Activated CD4-positive, alpha-beta T cell treated with anti-CD3 and anti-CD28 coated beads, Interleukin-2, amount 10 ng/mL, durations not matched to agents 7 days and 5 days (primary cell): ENCODE measurements at places on chromosomes 3 and 15. TPM values are rescaled to one million over a fixed set of nuclear protein-coding genes. Genes with fewer than 3 reads are reported as not detected.

DNA sequence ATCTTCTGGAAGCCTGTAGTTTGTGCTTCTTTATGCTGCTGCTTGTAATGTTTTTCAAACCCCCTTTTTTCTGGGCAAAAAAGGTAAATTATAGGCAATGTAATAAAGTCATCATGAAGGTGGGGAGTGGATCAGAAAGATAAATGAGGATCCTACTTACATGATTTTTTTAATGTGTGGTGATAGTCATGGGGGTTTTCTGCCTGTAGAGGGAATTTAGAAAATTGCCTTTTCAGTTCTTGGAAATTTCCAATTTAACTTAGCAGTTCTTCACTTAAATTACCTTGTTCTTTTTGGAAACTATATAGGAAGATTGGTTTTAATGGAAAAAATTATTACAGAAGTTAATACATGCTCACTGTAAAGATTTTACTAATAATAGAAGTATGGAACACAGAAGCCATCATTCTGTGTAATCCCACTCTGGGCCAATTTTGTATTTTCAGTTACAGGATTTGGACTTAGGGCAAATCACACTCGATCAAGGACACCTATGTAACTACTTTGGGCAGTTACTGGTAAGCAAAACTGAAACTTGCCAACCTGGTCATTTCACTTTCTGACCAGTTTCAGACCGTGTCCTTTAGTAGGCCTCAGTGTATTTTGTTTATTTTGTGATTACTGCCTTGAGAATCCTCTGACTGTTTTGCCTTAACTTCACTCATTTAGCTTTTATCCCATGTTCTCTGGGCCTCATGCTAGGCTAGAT is 10.5 kb upstream of the SCAANT1 start:
- H3K4me3 ChIP-seq: no peak overlapping the region
- H3K4me1 ChIP-seq: peaks cover 25% of the 10 kb centered on the region
- no peaks in the 10 kb centered on the region for H3K27me3 ChIP-seq
- no peak for DNase-seq
- no peak overlapping the region for H3K27ac ChIP-seq

GRCh38 chr3:196987022-196987421 is 18.4 kb upstream of the PIGZ start:
- H3K4me3 ChIP-seq: no peak overlapping the region
- H3K36me3 ChIP-seq: peaks cover 2% of the 10 kb centered on the region
- no peaks in the 10 kb centered on the region for H3K4me1 ChIP-seq
- H3K27ac ChIP-seq: no peak overlapping the region

Gene FRMD5
- not detected for total RNA-seq

DNA sequence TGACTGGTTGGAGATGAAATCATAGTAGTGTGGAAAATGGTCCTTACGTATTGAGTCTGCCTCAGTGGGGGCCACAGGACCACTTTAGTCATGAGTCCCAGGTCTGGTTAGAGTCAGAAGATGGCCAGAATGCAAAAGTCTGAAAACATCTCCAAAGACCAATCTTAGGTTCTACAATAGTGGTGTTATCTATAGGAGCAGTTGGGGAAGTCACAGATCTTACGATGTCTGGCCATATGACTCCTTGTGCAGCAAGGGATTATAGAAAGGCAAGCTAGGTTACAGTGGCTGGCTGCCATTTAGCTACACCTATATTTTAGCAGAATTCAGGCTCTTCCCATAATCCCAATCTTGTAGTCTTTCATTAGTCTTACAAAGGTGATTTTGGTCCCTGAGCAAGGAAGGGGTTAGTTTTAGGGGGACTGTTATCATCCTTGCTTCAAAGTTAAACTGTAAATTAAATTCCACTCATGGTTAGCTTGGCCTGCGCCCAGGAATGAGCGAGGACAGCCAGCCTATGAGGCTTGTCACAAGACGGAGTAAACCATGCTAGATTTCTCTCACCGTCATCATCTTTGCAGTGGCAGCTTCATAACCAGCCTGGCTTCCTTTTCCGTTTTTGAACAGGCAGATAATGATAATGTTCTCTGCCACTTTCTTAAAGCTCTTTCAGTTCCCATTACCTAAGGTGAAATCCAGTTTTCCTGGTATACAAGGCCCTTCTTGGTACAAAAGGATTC is 134.1 kb downstream of the VPS8 start:
- no peak overlapping the region for H3K27ac ChIP-seq
- H3K27me3 ChIP-seq: no peaks in the 10 kb centered on the region

DNA sequence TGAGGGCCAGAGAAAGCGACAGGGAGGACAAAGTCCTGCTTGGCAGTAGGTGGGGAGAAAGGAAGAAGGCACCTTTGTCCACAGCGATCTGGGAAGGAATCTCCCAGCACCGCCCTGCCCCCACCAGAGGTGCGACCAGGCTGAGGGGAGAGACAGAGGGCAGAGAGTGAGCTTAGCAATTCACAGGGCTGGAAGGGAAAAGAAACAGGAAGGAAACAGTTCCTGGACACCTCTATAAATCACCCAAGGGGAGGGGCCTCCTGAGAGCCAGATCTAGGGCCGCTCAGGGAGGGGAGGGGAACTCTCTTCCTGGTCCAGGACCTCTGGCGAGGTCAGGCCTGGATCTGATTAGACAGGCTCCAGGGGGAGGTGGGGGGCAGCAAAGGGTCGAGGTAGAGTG is 35.4 kb downstream of the RNU5B-1 start:
- H3K27me3 ChIP-seq: peaks cover 1% of the 10 kb centered on the region
- no peaks in the 10 kb centered on the region for H3K36me3 ChIP-seq
- no peak overlapping the region for H3K27ac ChIP-seq
- H3K4me3 ChIP-seq: no peak overlapping the region

DNA sequence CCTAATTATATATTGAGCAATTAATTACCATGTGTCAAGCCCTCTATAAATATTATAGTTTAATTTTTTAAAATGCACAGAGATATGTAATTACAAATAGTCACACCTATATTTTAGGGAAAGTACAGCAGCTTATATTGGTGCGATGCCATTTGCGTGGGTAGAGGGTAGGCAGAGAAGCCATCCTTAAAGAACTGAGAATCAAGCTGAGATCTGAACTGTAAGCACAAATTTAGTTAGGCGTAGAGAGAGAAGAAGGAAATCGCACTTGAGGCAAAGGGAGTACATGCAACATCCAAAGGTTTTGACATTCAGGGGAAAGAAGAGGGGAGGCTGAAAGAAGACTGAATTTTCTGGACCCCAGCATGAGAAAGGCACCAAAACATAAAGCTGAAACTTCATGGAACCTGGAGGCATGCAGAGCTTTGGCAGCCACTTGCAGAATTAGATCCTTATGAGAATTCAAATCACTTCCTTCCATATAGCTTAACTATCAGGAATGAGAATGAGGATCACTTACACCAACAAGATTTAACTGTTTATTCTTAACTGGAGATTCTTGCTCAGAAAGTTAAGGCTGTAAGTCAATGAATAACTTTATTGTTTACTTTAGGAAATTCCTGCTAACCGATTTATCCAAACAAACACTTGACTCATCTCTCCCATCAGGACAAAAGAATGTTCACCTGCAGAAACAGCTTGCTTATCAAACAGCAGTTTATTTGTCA is 114.3 kb downstream of the TGFBR2 start:
- H3K4me3 ChIP-seq: no peak overlapping the region
- H3K27ac ChIP-seq: no peak overlapping the region
- no peaks in the 10 kb centered on the region for H3K36me3 ChIP-seq

GRCh38 chr3:106457281-106458180 is 588.7 kb upstream of the CBLB start:
- no peak overlapping the region for H3K27ac ChIP-seq
- H3K4me3 ChIP-seq: no peak overlapping the region
- no peaks in the 10 kb centered on the region for H3K36me3 ChIP-seq
- DNase-seq: peak; percentile 9

Gene BLM
- total RNA-seq: 57.7 TPM

GRCh38 chr15:63301088-63301487 is 23.7 kb downstream of the APH1B start:
- peaks cover 4% of the 10 kb centered on the region for H3K36me3 ChIP-seq
- H3K27me3 ChIP-seq: no peaks in the 10 kb centered on the region
- no peak overlapping the region for H3K4me3 ChIP-seq
- no peak overlapping the region for H3K27ac ChIP-seq
- no peak for DNase-seq

DNA sequence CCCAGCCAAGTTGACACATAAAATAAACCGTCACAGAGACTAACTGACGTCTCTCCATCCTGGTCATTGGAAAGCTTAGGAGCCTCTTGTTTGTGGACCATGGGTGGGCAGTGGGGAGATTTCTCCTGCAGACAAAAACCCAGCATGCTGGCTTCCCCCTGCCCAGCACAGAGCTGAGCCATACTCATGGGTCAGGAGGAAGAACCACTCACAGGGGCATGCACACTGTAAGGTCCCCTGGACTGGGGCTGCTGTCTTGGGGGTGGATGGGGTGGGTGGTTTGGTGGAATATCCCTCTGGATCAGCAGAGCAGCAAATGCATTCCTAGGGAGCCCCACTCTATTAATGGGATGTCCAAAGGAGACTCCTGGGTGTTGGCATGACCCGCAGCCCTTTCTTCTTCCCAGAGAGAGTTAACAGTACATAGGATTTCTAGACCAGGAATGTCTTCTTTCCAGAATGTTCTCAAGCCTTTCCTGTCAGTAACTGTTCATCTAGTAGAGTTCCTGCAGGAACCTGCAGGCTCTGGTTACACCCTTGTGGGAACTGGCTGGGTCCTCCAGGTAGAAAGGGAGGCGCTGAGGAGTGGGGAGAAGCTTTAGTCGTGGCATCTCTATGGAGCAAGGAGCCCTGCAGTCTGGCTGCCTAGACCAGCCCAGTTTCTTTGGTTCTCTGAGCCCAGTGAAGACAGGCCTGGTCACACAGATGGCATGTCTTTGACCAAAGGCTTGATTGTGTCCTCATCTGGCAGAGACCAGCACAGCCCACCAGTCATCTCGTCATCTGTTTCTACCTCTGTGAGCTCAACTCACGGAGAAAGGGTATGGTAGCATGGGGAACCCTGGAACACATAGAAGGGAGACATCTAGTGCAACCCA is 73.4 kb upstream of the PRR23C start:
- H3K27me3 ChIP-seq: no peaks in the 10 kb centered on the region
- H3K4me3 ChIP-seq: no peak overlapping the region
- H3K36me3 ChIP-seq: no peaks in the 10 kb centered on the region
- H3K27ac ChIP-seq: no peak overlapping the region
- DNase-seq: no peak

Gene ZNF774
- total RNA-seq: 1.1 TPM

GRCh38 chr3:53215816-53216215 is 40.0 kb downstream of the TKT start:
- no peaks in the 10 kb centered on the region for H3K36me3 ChIP-seq
- no peak overlapping the region for H3K4me3 ChIP-seq
- H3K27me3 ChIP-seq: peaks cover 4% of the 10 kb centered on the region
- DNase-seq: no peak
- no peak overlapping the region for H3K27ac ChIP-seq
- H3K4me1 ChIP-seq: peaks cover 4% of the 10 kb centered on the region

GRCh38 chr15:96559087-96559486 is 228.6 kb downstream of the NR2F2 start:
- H3K4me3 ChIP-seq: no peak overlapping the region
- no peaks in the 10 kb centered on the region for H3K27me3 ChIP-seq
- H3K4me1 ChIP-seq: no peaks in the 10 kb centered on the region
- no peak for DNase-seq
- H3K27ac ChIP-seq: no peak overlapping the region

DNA sequence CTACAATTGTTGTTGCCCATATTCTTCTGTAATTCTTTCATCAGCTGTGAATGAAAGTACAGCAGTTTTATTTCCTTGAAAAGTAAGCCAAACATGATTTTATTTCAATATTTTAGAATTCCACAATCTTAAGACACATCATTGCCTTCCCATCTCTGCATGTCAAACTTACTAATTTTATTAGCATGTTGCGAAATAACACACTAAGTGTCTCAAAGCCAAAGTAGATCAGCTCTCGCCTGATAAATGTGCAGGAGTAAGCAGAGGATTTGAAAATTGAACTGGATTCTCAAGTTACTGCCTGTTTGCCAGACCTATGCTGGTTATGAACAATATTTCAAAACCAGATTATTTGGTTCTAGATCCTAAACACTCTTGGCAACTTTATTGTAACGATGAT is 25.7 kb downstream of the TGFBR2 start:
- peak overlapping the region; percentile 67 for H3K4me3 ChIP-seq
- H3K27ac ChIP-seq: peak overlapping the region; percentile 97
- H3K4me1 ChIP-seq: peaks cover 95% of the 10 kb centered on the region
- no peak for DNase-seq

Gene PAQR5
- not detected for total RNA-seq

GRCh38 chr3:187227658-187228258 is 30.5 kb downstream of the RTP1 start:
- H3K27ac ChIP-seq: no peak overlapping the region
- no peak overlapping the region for H3K4me3 ChIP-seq
- DNase-seq: no peak
- H3K4me1 ChIP-seq: peaks cover 2% of the 10 kb centered on the region

- peak overlapping the region; percentile 92 for H3K27ac ChIP-seq
- H3K36me3 ChIP-seq: peaks cover 40% of the 10 kb centered on the region
- H3K27me3 ChIP-seq: no peaks in the 10 kb centered on the region
- peaks cover 56% of the 10 kb centered on the region for H3K4me1 ChIP-seq
- peak; percentile 92 for DNase-seq
Measured at GRCh38 chr3:10242182-10243065, 5.8 kb upstream of the TATDN2 start.

DNA sequence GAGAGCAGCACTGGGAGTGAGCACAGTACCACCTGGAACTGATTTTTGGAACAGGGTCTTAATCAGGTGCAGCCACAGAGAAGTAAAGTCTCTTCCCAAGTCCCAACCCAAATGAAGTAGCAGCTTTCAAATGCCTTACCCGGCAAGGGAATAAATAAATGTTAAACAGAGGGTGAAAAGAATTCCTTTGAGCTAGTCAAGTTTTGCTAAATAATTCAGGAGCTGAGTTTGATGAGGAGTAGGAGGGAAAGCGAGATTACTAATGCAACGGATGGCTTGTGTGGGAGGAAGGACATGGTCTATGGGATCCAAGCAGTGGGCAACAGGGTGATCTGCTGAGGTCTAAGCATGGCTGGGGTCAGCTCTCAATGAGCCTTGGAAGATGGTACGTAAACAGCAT is 204.5 kb upstream of the ST8SIA2 start:
- H3K27me3 ChIP-seq: no peaks in the 10 kb centered on the region
- H3K4me3 ChIP-seq: no peak overlapping the region
- no peaks in the 10 kb centered on the region for H3K36me3 ChIP-seq
- no peak overlapping the region for H3K27ac ChIP-seq
- no peak for DNase-seq
- H3K4me1 ChIP-seq: no peaks in the 10 kb centered on the region

Gene DNAH12
- 0.10 TPM for total RNA-seq

DNA sequence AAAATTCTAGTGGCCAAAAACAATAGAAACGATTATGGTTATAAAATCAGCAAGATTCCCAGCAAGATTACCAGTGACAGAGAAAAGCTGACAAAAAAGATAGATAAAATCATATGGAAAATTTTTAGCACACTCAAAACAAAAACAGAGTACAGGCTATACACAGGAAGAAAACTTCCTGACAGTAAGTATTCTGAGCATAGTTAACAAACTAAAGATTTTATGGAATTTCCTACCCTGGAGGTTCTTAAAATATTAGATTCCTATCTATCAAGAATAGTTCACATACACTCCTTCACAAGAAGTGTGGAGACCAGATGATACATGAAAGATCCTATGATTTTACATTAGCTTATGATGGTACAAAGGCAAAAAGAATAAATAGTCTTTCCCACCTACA is 50.8 kb downstream of the ZNF148 start:
- H3K36me3 ChIP-seq: peaks cover 50% of the 10 kb centered on the region
- H3K27me3 ChIP-seq: no peaks in the 10 kb centered on the region
- H3K4me1 ChIP-seq: no peaks in the 10 kb centered on the region
- H3K27ac ChIP-seq: no peak overlapping the region
- H3K4me3 ChIP-seq: no peak overlapping the region
